ENCODE measurements at places on chromosomes 1 and 21.

DNA sequence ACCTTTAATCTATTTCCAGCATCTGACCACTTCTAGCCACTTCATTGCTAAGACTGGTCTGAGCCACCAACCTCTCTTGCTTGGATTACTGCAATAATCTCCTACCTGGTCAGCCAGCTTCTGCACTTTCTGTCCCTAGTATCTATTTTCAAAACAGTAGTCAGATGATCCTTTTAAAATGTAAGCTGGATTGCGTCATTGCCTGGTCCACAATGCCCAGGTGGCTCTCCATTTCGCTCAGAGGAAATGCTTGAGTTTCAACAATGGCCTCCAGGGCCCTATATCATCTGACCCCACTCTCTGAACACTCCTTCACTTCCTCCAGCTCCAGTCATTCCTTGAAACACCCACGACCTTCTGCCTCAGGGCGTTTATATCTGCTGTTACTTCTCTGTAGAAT is 2.3 kb downstream of the FYB2 start:
- no peak for DNase-seq

DNA sequence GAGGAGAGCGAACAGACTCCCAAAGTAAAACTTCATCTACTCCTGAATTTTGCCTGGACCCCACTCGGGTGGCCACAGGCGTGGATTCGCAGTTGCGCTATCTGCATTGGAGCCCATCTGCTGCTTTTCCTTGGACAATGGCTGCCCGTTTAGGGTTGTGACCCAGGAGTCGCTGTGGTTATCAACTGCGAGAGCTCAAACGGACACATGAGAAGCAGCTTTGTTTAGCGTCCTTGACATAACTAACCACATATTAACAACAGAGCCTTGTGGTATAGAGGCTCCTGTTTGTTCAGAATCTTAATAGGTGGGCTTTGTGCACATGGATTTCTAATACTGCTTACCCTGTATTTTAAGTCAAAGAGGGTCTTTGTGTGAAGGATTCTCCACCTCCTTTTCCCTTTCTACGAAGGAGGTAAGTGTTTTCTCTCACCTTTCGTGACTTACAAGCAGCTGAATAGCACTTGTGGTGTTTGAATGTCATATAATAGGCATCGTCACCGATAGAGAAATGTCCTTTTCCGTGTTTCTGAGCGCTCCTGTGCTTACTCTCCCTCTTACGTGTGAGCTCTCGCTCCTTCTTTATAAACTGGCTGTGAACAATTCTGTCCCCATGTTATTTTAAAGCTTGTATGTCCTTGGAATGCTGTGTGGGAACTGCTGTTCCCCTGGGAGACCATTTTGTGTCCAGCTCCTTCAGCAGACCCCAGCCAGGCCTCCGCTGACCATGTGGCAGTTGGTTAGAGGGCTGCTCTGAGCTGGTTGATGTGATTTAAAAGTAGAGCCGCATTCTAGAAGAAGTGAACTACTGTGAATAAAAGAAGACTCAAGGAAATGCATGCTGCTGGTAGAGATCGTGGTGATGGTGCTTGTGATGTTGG is 441.4 kb downstream of the RPS6KC1 start:
- no peak for DNase-seq

- DNase-seq: no peak
Measured at GRCh38 chr1:168408884-168409283, 128.2 kb downstream of the TBX19 start.

GRCh38 chr1:77905603-77906002 is 17.2 kb downstream of the NEXN start:
- no peak for DNase-seq

DNA sequence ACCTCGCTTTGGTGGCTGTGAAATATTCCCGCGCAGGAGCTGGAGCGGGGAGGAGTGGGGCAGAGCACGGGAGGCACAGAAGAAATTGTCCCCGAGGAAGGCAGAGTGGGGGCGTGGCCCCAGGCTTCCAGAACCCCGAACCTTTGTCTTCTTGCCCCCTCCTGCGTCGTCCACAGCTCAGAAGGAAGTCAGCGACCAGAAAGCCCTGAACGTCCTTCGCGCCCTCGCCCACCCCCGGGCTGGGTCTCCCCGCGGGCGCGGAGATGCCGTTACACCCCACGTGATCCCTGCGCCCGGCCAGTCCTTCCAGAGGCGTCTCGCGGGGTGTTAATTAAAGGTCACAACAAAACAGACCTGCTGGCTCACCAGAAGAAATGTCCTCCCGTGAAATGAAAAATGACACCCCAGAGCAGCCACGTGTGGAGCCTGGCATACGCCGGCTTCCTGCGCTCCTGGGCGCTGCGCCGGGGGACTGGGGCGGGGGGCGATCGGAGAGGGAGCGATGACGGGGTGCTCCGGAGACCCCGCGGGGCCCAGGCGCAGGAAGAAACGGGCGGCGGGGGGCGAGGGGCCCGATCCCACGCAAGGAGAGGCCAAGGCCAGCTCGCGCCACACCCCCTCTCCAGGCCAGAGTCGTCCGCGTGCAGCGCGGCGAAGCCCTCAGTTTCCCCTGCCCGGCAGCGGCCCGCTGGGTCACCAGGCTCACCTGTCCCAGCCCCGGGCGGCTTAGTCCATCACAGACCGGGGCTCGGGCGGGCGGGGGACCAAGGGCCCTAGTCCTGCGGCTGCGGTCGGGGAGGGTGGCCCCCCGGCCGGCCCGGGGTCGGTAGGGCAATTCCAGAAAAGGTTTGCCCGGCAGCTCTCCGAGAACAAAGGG is 995 bp upstream of the KIF26B start:
- DNase-seq: no peak

- no peak for DNase-seq
Measured at GRCh38 chr1:192261476-192261875, 55.3 kb upstream of the RGS21 start.

DNA sequence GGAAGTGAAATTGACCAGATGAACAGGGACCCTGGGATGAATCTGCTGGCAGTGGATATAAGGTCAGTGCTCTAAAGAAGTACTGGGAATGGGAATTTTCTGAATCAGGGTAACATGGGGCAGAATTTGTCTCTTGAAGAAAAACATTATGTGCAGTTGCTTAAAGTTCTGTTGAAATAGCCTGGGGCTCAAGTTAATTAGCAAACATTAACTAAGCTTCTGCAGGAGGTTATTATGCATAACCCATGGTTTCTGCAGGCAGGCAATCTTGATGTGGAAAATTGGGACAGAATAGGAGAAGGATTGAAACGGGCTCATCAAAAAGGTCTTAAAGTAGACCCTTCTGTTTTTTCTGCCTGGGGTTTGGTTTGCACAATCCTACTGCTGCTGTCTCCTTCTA is 14.0 kb downstream of the GSTM5 start:
- DNase-seq: no peak

DNA sequence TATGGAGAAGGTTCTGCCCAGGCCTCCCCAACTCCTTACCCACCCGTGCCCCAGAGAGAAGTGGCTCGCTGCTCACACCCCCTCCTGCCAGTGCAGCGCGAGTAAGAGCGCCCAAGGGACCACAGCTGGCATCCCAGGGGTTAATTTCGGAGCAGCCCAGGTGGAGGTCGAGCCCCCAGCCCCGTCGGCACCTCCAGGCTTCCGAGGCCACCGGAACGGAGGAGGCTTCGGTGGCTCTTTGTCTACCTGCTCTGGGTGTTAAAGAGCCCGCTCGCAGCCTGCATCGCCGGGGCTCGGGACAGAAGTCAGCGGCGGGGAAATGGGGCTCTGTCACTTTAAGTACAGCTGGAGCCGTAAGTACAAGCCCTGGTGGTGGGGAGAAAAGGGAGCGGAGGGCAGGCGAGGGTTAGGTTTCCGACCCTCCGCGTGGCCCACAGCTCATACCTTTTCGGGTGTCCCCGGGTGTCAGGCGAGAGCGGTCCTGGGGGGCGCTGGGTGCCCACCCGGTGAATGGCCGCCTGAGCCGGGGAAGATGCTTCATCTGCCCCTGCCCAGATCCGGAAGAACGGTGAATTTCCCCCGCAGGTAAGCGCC is 89.4 kb upstream of the IPO9 start:
- DNase-seq: no peak

GRCh38 chr1:217393896-217394295 is 237.0 kb downstream of the GPATCH2 start:
- no peak for DNase-seq

DNA sequence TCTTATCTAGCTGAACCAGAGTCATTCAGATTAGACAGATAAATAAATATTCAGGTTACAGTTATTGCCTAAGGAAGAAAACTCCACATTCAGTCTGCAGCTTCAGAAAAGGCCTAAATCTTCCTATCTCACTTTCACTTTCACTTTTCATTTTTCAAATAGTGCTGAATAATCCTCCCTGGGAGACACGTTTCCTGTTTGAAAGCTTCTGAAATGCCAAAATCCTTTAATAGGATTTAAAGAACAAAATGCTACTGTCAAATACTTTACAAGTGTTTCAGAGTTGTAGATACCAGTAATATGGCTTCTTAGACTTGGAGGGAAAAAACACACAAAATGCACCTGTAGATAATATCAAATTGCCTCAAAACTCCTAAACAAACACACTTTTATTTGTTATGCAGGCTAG is 3.9 kb downstream of the PSMB2 start:
- DNase-seq: no peak

GRCh38 chr1:23807453-23807852 is 6.9 kb upstream of the GALE start:
- no peak for DNase-seq

- no peak for DNase-seq
Measured at GRCh38 chr1:85225624-85226380, 25.0 kb upstream of the SYDE2 start.

GRCh38 chr1:157399343-157399983 is 152.9 kb downstream of the FCRL5 start:
- no peak for DNase-seq

DNA sequence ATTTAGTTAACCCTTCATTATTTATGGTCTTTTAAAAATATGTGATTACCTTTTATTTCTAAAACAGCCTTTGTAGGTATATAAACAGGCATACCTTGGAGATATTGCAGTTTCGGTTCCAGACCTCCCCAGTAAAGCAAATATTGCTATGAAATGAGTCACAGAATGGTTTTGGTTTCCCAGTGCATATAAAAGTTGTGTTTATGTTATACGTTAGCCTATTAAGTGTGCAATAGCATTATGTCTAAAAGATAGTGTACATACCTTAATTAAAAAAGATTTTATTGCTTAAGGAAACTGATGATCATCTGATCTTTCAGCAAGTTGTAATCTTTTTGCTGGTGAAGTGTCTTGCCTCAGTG is 44.1 kb downstream of the XCL2 start:
- DNase-seq: no peak

DNA sequence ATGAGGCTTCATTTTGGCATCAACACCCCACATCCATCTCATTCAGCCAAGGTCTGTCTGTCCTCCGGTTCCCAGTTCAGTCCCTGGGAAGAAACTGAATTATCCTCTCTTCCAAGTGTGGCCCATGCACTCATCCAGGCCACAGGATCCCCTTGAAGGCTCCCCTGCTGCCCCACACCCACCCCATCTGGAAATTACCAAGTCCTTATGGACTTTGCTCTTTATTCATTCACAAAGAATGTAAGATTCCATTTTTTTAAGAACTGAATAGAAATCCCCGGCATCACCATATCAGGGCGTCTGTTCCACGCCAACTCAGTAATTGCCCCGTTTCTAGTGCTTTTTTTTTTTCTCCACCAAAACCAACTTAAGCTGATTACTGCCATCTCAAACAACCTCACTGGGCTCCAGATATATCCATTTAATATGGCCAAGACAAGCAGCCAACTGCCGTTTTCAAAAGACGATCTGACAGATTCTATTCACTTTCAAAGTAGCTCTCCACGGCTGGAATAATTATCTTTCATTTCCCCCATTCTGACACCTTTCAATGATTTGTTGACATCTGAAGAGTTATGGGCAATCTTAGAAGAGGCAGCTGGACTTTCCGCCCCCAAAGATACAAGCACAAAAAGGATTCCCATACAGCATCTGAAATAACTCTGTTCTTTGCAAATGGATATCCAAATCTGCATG is 55.9 kb downstream of the OLIG1 start:
- no peak for DNase-seq

DNA sequence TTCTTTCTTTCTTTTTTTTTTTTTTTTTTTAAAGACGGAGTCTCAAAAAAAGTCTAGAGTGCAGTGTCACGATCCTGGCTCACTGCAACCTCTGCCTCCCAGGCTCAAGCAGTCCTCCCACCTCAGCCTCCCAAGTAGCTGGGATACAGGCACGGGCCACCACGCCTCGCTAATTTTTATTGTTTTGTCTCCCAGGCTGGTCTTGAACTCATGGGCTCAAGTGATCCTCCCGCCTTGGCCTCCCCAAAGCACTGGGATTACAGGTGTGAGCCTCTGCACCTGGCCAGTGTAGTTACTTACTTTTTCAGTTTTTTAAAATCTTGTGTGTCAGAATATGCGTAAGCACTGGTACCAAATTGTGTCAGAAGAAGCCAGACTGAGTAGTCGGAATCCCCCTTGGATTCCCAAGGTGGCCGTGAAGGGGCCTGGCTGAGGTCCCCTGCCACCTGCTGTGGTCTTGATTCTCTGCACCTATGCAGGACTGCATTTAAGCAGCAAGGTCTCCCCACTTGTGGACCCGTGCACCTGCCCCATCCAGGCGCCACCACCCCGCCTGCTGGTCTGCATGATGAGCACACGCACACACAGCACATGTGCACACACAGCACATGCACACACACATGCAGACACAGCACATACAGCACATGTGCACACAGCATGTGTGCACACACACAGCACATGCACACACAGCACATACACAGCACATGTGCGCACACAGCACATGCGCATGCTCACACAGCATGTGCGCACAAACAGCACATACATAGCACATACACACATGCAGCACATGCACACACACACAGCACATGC is 47.5 kb downstream of the PCNT start:
- DNase-seq: no peak

DNA sequence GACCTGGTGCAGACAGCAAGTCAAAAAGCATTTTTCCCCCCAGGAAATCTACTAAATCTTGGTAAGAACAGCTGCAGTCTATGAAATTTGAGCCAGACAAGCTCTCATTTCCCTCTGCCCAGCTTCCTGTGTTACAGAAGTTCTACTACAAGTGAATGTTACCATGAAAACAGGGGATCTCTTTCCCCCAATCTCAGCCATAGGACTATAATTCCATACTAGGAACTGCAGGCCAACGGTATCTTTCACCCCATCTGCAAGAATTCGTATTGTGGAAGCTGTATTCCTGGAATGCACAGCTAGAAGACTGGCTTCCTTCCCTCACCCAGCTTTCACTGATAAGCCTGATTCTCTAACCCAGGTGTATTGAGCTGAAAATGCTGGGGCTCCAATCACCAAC is 1655.4 kb downstream of the BRINP3 start:
- no peak for DNase-seq

- DNase-seq: no peak
Measured at GRCh38 chr21:36696390-36697059, 2.4 kb upstream of the SIM2 start.

DNA sequence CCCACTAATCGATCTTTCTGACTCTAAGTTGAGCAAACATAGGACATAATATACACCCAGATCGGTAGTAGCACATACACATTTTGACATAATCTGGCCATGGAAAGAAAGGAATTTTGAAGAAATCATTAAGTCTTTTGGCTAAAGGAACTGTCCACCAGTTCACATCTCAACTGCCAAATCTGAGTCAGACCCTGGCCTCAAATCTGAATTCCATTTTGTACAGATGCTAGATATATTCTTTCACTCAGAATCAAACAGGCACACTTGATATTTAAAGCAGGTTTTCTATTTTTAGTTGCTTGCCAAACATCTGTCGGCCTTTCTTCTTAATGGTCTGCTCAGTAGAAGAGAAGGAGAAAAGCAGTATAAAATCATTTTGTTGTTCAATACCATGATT is 281.8 kb downstream of the BARHL2 start:
- DNase-seq: no peak
